AML-193 (cell line): ENCODE measurements at places on chromosomes 1 and 21.

- peak; percentile 61 for DNase-seq
Measured at GRCh38 chr1:84700070-84700469, 9.8 kb upstream of the SSX2IP start.

- DNase-seq, result no peak
Measured at GRCh38 chr21:26136671-26137070, 33.9 kb downstream of the APP start.

GRCh38 chr1:156391366-156391677 lies 22.3 kb downstream of the RHBG start:
- no peak for DNase-seq

- DNase-seq, result no peak
Measured at GRCh38 chr21:16821588-16821987, 691.3 kb upstream of the CXADR start.

GRCh38 chr1:100612540-100612939 lies 74.6 kb downstream of the GPR88 start:
- no peak for DNase-seq

GRCh38 chr1:92065042-92065441 lies 10.2 kb downstream of the SETSIP start:
- no peak for DNase-seq

- DNase-seq, result no peak
Measured at GRCh38 chr1:163980394-163980793, 578.6 kb upstream of the PBX1 start.

- peak; percentile 10 for DNase-seq
Measured at GRCh38 chr1:108708691-108709660, 3.7 kb upstream of the FNDC7 start.

- DNase-seq, result no peak
Measured at GRCh38 chr1:68814067-68814466, 317.2 kb upstream of the DEPDC1 start.

DNA sequence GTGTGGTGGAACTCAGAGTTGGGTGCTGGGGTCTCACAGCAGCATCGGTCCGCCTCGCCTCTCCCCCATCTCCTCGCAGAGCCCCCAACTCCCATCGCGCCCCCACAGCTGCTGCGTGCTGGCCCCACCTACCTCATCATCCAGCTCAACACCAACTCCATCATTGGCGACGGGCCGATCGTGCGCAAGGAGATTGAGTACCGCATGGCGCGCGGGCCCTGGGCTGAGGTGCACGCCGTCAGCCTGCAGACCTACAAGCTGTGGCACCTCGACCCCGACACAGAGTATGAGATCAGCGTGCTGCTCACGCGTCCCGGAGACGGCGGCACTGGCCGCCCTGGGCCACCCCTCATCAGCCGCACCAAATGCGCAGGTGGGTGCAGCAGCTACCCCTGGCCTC lies 24.2 kb downstream of the PTPRU start:
- DNase-seq, result no peak

DNA sequence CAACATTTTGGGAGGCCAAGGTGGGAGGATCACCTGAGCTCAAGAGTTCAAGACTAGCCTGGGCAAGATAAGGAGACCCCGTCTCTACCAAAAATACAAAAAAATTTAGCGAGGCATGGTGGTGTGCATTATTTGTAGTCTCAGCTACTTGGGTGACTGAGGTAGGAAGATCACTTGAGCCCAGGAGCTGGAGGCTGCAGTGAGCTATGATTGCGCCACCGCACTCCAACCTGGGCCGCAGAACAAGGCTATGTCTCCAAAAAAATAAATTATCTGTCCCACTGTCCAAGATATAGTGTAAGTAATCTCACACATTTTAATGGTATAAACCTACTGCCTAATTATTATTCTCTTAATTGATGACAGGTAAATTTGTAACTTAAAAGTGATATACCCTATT lies 12.8 kb downstream of the ARID4B start:
- DNase-seq, result no peak

DNA sequence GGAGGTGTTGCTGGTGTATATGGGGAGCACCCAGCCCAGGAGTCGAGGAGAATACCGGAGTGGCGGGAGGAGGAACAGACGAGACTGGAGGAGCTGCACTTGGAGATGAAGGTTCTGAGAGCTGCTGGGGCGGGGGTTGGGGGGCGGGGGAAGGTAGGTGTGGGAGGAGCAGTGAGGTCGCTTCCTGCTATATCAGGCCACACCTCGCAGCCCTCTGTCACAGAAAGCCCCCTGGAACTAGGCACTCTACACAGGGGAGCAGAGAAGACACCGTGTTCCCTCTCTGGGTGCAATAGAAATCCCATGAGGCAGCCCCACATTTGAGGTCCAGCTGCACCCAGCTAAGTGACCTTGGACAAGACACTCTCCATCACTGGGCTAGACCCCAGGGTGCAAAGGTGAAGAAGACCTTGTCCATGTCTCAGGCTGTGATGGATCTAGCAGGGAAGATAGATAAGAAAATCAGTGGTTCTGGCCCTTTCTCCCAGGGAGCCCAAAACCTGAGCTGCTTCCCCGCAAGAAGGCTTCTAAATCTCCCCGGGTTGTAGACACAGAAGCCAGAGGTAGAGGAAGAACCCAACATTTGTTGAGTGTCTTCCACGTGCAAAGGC lies 155.8 kb upstream of the EDN2 start:
- DNase-seq, result no peak

DNA sequence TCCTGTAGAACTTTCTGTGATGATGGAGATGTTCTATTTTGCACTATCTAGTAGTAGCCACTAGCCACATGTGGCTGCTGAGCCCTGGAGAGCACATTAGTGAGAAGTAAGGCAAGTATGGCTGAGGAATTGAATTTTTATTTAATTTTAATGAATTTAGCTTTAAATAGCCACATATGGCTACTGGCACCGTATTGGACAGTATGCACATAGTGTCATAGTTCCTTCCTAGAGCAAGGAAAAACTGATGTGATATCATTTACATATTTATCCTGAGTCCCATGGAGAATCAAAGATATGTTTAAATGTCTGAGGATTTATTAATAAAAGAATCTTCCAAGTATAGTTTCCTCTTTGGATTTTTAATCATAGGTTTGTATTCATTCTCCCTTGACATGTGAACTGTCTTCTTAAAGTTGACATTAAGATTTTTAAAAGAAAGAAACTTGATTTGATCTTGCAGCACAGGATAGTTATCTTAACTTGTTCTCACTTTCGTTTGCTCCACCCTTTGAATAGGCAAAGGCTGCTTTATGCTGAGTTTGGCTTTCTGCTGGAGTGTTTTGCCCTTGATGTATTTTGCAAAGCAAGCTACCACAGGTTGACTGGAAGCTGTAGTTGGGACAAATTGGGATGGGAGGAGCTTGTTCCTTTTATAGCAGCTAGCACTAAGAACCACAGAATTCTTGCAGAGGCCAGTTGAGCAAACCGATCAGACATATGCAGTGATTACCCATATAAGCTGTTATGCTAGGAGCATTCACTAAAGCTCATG lies 129.7 kb downstream of the VPS13D start:
- DNase-seq, result no peak
